ENCODE measurements at places on chromosomes 11 and 22.

DNA sequence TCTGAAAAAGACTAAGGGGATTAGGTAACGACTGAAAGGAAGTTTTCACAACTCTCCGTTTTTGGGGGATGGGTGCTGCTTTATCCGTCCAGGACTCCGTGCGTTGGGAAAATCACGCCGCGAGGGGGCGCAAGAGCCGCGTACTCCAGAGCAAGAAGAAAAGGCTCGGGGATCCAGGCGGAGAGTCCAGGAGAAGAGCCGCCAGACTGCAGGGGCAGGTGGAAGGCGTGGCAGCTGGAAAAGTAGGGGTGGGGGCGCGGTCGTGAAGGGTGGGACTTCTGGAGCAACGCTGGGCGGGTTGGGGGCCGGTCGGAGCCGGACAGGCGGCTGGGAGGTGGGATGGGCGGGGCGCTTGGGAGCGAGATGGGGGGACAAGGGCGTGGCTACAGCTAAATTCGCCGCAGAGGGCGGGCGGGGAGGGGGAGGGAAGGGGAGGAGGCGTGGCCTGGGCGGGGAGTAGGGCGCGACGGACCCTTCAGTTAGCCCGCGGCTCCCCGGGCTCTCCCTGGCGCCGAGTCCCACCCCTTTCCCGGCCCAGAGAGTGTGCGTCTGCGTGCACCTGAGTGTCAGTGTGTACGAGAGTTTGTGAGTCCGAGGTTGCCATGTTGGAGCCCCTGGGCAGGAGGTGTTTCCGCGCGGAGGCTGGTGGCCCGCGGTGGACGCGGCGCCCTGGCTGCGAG lies 613 bp upstream of the ARHGEF17 start:
- peak; percentile 87 for DNase-seq

- no peak for DNase-seq
Observed at GRCh38 chr11:8870411-8871170, 40.4 kb upstream of the AKIP1 start.

GRCh38 chr22:41982865-41983264 lies 13.6 kb downstream of the SEPTIN3 start:
- no peak for DNase-seq

GRCh38 chr11:91528965-91529364 lies 695.7 kb upstream of the FAT3 start:
- no peak for DNase-seq

- DNase-seq, result no peak
Observed at GRCh38 chr11:2651826-2652271, 47.9 kb downstream of the KCNQ1OT1 start.

DNA sequence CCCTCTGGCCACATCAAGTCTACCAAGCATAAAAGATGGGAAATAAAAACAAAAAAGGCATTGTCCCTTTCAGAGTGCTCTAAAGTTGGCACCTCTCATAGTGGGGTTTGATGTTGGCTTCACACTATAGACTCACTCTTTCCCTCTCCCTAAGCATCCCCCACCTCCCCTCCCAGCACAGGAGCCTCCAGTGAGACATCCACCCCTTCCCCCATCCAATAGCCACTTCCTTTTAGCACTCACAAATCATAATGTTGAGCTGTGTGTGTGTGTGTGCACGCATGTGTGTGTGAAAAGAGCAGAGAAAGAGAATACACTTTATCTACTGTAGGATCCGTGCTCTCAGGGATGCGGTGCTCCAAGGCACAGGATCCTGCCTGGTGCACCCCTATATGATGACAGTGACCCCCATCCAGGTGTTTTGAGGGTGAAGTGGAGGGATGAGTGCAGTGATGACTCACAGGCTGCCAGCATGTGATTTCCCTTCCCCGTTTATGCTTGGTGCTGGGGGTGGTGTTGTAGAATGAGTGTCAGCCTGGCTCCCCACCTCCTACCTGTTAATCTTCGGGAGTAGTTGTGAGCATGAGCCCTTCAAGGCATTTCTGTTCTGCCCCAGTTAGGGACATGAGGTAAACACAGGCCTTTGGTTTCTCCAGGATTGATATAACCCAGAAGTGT lies 235.2 kb upstream of the B3GAT1 start:
- DNase-seq, result no peak

DNA sequence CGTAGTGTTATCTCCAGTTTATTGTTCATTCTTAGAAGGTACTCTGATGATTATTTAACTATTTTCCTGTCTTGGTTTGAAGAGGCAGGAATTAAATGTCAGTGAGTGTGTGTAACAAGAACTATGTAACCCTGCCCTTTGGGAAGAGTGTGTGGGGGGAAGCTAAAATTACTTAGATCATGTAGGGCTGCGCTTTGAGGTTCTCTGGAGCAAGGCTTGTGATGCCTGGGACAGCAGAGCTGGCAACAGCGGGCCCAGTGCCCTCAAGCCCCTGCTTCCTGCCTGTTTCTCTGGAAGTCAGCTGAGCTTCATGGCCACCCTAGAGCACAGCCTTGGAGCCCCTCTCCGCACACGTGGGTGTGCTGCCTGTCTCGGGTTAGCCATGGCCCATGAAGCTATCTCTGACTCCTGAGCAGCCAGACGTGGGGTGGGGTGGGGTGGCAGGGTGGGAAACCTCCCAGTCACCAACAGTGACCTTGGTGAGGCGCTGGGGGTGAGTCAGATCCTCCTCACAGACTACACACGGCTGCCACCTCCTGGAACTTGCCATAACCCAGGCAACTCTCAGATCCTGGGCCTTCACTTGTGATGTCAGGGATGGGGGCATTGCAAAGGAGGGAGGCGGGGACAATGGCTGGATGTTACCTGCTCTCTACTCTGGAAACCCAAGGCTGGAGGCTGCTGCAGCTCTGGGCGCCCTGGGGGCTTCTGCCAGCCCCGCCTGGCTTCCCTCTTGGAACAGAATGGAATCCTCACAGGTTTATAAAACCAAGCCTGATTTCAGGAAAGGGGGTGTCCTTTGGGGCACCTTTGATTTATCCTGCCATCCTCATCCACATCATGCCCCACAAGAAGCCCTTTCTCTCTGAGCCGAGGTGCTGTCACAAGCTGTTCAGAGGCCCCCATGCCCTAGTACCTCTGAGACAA lies 88.6 kb downstream of the SNX19 start:
- no peak for DNase-seq

GRCh38 chr22:47884775-47885174 lies 1122.3 kb downstream of the TBC1D22A start:
- no peak for DNase-seq

DNA sequence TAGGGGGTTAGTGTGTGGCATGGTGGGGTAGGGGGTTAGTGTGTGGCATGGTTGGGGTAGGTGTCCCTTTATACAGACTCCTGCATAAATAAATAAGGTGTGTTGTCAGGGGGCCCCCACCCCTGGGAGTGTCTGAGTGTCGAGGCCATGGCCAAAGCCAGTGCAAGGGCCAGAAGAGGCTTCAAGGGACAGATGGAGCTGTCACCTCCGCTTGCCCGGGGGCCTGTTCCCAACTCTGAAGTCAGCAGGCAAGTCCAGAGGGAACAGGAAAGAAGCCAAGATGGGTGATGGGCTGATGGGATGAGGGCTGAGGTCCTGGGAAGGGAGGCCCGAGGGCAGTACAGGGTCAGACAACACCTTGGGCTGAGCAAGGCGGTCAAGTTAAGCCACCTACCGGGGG lies 997.8 kb downstream of the BRD1 start:
- no peak for DNase-seq

GRCh38 chr22:28344918-28345703 lies 334.5 kb downstream of the TTC28 start:
- no peak for DNase-seq

DNA sequence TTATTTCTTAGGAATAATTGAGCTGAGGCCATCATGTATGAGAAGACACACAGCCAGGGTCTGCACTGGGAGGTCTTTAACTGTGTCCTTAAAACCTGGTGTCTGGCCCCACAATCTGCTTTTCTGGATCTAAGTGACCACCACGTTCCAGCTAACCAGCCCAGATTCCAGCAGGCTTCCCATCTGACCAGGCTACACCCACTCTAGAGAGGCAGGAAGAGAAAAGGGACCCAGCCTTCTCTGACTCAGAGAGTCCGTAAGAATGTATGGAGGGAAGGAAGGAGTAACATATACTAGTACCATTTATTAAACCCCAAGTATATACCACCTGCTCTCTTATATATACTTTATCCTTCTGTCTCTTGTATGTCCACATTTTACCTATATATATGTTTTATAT lies 80.1 kb downstream of the LDLRAD3 start:
- DNase-seq, result no peak

GRCh38 chr11:104154296-104154695 lies 9.7 kb downstream of the PDGFD start:
- DNase-seq, result no peak
